Activated T-helper 17 cell treated with anti-CD3 and anti-CD28 coated beads, Interleukin-2, amount 50 U/mL, for 72 hours (primary cell): ENCODE measurements at places on chromosomes 5 and 9. TPM values are rescaled to one million over a fixed set of nuclear protein-coding genes. Genes with fewer than 3 reads are reported as not detected.

FOCAD gene
- total RNA-seq = 21.6 TPM

GPR150 gene
- 0.35 TPM for total RNA-seq

BTNL9 gene
- total RNA-seq = 0.16 TPM

SMIM33 gene
- total RNA-seq = 0.90 TPM

GRXCR2 gene
- total RNA-seq = not detected

CCNI2 gene
- 1.2 TPM for total RNA-seq

PCDHA3 gene
- not detected for total RNA-seq

RNF14 gene
- 28.4 TPM for total RNA-seq

ELOVL7 gene
- total RNA-seq = 0.24 TPM

IGFBPL1 gene
- total RNA-seq = not detected

ENTREP1 gene
- not detected for total RNA-seq

GRCh38 chr9:84366683-84367082 lies 26.1 kb upstream of the SLC28A3 start:
- no peak for ATAC-seq
- no peaks in the 10 kb centered on the region for H3K4me1 ChIP-seq
- H3K36me3 ChIP-seq = no peaks in the 10 kb centered on the region
- H3K27me3 ChIP-seq = peaks cover 24% of the 10 kb centered on the region
- H3K27ac ChIP-seq = no peak overlapping the region

- no peak for ATAC-seq
- no peak overlapping the region for H3K4me3 ChIP-seq
- H3K27ac ChIP-seq = no peak overlapping the region
- no peaks in the 10 kb centered on the region for H3K36me3 ChIP-seq
- H3K27me3 ChIP-seq = no peaks in the 10 kb centered on the region
These were observed 208.0 kb upstream of the TRIM32 start for GRCh38 chr9:116479056-116479544.

GRCh38 chr5:78483809-78484521 lies 123.5 kb downstream of the SCAMP1 start:
- no peaks in the 10 kb centered on the region for H3K27me3 ChIP-seq
- ATAC-seq = no peak
- no peak overlapping the region for H3K27ac ChIP-seq
- peaks cover 8% of the 10 kb centered on the region for H3K4me1 ChIP-seq
- H3K4me3 ChIP-seq = no peak overlapping the region

DNA sequence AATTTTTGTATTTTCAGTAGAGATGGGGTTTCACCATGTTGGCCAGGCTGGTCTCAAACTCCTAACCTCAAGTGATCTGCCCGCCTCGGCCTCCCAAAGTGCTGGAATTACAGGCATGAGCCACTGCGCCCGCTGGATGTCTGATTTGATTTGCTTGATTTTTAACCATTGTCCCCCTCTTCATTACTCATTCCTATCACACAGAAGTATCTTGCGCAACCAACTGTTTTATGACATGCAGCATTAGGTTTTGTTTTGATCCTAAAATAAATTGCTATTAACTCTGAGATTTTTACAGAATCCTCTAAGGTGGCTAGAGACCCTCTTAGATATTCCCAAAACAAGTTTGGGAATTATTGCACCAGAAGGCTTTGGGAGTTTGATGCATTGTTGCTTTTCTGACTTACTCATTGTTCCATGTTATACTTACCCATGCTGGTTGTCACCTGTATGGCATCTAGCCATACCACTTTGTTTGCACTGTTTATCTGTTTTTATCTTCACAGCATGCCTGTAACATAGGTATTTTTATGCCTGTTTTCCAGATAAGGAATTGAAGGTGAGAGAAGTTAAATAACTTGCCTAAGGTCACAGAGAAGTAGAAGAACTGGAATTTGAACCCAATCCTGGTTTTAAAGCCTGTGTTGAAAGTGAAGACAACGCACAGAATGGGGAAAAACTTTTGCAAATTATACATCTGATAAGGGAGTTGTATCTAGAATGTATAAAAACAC lies 35.9 kb upstream of the PWWP2A start:
- no peak overlapping the region for H3K4me3 ChIP-seq
- no peak overlapping the region for H3K27ac ChIP-seq
- ATAC-seq = no peak
- H3K27me3 ChIP-seq = no peaks in the 10 kb centered on the region
- no peaks in the 10 kb centered on the region for H3K36me3 ChIP-seq

DNA sequence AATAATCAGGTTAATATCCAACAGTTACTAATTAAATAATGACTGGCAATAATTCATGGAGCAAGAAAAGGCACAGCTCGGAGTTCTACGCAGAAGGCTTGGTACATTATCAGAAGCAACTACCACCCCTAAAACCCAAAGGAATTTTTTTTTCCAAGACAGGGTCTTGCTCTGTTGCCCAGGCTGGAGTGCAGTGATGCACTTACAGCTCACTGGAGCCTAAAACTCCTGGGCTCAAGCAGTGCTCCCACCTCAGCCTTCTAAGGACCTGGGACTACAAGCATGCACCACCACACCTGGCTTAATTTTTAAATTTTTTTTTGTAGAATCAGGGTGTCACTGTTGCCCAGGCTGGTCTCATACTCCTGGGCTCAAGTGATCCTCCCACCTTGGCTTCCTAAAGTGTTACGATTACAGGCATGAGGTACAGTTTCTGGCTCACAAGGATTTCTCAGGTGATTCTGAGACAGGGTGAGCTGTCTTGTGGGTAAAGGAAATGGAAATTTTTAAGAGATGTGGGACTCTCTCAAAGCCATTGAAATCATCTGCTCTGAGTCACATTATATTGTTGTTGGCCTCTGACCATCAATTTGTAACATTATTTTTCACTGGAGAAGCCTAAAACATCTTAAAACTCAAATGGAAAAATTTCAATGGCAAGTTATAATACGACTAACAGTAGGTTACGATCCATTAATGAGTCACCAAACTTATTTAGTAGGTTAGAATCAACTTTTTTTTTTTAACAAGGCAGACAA lies 19.7 kb upstream of the HSDL2 start:
- peaks cover 5% of the 10 kb centered on the region for H3K4me1 ChIP-seq
- peaks cover 5% of the 10 kb centered on the region for H3K27me3 ChIP-seq
- H3K36me3 ChIP-seq = no peaks in the 10 kb centered on the region
- peak overlapping the region; percentile 58 for H3K27ac ChIP-seq
- peak; percentile 94 for ATAC-seq

GRCh38 chr9:86354818-86355309 lies 654 bp upstream of the TUT7 start:
- H3K4me3 ChIP-seq = peak overlapping the region; percentile 95
- peak overlapping the region; percentile 99 for H3K27ac ChIP-seq
- H3K36me3 ChIP-seq = peaks cover 44% of the 10 kb centered on the region

GRCh38 chr9:109726119-109726518 lies 53.9 kb upstream of the PALM2AKAP2 start:
- H3K36me3 ChIP-seq = no peaks in the 10 kb centered on the region
- peaks cover 17% of the 10 kb centered on the region for H3K27me3 ChIP-seq
- H3K4me3 ChIP-seq = no peak overlapping the region
- peaks cover 4% of the 10 kb centered on the region for H3K4me1 ChIP-seq
- H3K27ac ChIP-seq = no peak overlapping the region
- ATAC-seq = no peak

DNA sequence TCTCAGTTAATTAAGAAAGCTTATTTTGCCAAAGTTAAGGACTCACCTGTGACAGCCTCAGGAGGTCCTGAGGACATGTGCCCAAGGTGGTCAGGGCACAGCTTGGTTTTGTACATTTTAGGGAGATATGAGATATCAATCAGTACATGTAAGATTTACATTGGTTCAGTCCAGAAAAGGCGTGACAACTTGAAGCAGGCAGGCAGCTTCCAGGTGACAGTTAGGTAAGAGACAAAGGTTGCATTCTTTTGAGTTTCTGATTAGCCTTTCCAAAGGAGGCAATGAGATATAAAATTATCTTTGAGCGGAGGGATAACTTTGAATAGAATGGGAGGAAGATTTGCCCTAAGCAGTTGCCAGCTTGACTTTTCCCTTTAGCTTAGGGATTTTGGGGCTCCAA lies 47.8 kb downstream of the SLC1A1 start:
- H3K27me3 ChIP-seq = no peaks in the 10 kb centered on the region
- no peak overlapping the region for H3K4me3 ChIP-seq
- no peak for ATAC-seq
- no peaks in the 10 kb centered on the region for H3K36me3 ChIP-seq

DNA sequence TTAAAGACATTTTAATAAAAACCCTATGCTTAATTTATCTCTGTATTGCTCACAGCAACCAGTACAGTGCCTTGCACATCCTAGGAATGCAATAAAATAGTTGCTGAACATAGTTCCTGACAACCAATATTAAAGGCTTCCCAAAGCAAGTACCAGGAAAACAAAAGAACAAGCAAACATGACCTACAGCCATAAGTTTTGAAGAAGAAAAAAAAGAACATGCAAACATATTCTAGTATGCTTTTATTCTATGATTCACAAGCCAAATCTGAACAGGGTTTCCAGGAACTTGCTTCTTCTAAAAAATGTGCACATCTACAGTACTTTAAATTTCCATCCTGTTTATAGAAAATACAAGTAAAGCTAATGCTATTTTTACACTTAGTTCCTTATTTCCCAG lies 4.5 kb downstream of the CEMIP2 start:
- H3K27me3 ChIP-seq = no peaks in the 10 kb centered on the region
- H3K4me3 ChIP-seq = peak overlapping the region; percentile 91
- ATAC-seq = no peak
- peaks cover 62% of the 10 kb centered on the region for H3K36me3 ChIP-seq
- peak overlapping the region; percentile 99 for H3K27ac ChIP-seq
- H3K4me1 ChIP-seq = peaks cover 45% of the 10 kb centered on the region

- no peak overlapping the region for H3K27ac ChIP-seq
- no peaks in the 10 kb centered on the region for H3K36me3 ChIP-seq
- no peak overlapping the region for H3K4me3 ChIP-seq
- H3K4me1 ChIP-seq = peaks cover 18% of the 10 kb centered on the region
These were observed 85.6 kb downstream of the MACROH2A1 start for GRCh38 chr5:135313405-135313804.

GRCh38 chr5:4881366-4882002 lies 258.6 kb upstream of the ADAMTS16 start:
- no peak overlapping the region for H3K4me3 ChIP-seq
- H3K36me3 ChIP-seq = no peaks in the 10 kb centered on the region
- no peak for ATAC-seq
- H3K27me3 ChIP-seq = no peaks in the 10 kb centered on the region

- ATAC-seq = no peak
- H3K27ac ChIP-seq = no peak overlapping the region
- peaks cover 9% of the 10 kb centered on the region for H3K27me3 ChIP-seq
- no peak overlapping the region for H3K4me3 ChIP-seq
- no peaks in the 10 kb centered on the region for H3K4me1 ChIP-seq
- H3K36me3 ChIP-seq = no peaks in the 10 kb centered on the region
These were observed 299.2 kb downstream of the SPOCK1 start for GRCh38 chr5:137199966-137200365.

DNA sequence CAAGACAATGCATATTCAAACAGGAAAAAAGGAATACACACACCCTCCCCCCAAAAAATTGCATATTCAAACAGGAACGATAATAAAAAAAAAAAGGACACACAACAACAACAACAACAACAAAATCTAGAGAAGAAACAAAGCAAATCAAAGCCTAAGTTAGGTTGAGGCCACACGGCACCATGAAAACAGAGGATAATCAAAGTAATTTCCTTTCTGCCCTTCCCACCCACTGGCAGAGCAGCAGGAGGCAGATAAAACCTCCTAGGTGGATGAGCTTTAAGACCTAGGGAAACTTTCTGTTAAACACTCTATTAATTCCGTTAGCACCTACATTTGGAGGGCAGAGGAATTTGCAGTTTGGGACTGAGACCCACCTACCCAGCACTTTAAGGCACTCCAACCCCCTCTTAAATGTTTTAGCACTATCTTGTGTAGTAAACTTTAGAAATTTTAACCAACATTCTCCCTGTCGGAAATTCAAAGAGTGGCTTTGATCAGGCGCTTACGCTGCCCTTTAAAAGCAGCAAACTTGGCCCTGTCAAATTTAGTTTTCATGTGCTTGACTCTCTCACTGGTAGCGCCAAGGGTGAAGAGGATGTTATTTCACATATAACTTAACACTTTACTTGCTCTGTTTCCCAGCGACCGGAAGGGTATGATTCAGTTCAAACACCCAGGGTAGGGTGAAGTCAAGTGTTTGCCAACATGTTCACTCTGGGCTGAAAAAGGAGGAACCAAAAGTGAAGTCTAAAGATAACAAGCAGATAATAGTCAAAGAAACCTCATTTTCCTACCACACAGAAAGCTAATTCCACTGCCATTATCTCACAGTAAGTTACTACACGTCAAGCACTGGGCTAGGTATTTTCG lies 9.2 kb downstream of the ENC1 start:
- peak overlapping the region; percentile 6 for H3K27ac ChIP-seq
- peaks cover 13% of the 10 kb centered on the region for H3K4me1 ChIP-seq
- no peaks in the 10 kb centered on the region for H3K36me3 ChIP-seq
- peak; percentile 70 for ATAC-seq
- H3K4me3 ChIP-seq = peak overlapping the region; percentile 25

DNA sequence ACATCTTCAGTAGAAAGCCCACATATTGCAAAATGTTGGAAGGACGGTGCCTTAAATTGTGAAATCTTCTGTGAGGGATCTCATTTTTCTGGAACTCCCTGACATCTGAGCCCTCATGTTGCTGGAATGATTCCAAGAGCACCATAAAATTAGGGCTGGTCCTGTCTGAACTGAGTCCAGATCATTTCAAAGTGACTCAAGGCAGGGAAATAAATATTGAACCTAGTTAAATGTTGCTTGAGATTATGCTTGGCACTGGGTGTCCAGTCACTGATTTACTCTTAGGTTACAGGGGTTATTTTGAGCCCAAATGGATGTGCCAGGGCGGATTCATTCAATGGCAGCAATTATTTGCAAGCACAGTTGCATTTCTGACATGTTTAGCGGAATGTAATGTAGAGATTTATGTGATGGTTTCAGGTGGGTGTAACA lies 437.0 kb downstream of the PIK3R1 start:
- no peaks in the 10 kb centered on the region for H3K27me3 ChIP-seq
- no peaks in the 10 kb centered on the region for H3K4me1 ChIP-seq
- H3K36me3 ChIP-seq = no peaks in the 10 kb centered on the region

- no peaks in the 10 kb centered on the region for H3K4me1 ChIP-seq
- ATAC-seq = no peak
- H3K36me3 ChIP-seq = no peaks in the 10 kb centered on the region
These were observed 218.6 kb downstream of the LURAP1L start for GRCh38 chr9:12993466-12993865.

DNA sequence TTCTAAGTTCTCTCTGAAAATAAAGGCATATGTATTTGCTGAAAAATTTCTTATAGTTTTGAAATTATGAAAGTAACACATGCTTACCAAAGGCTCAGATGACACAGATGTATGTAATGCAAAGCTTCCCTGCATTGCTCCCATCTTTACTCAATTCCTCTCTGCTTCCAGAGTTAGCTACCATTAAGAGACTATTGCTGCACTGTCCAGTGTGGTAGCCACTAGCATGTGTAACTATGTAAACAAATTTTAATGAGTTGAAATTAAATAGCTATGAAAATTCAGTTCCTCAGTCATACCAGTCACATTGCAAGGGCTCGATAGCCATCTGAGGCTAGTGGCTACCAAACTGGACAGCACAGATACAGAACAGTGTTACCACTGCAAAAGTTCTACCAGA lies 17.9 kb downstream of the FRMD3 start:
- no peaks in the 10 kb centered on the region for H3K36me3 ChIP-seq
- H3K27me3 ChIP-seq = no peaks in the 10 kb centered on the region
- ATAC-seq = no peak
- no peak overlapping the region for H3K4me3 ChIP-seq
- H3K27ac ChIP-seq = no peak overlapping the region
- H3K4me1 ChIP-seq = no peaks in the 10 kb centered on the region
